ENCODE measurements at places on chromosomes 5 and 9. TPM values are rescaled to one million over a fixed set of nuclear protein-coding genes. Genes with fewer than 3 reads are reported as not detected.

Gene PPIC
- total RNA-seq, result 50.6 TPM

Gene FOXD4L3
- 0.13 TPM for total RNA-seq

Gene MLANA
- not detected for total RNA-seq

Gene C5orf52
- not detected for total RNA-seq

Gene SRA1
- 37.4 TPM for total RNA-seq

Gene IFNA21
- total RNA-seq, result not detected

Gene TMEM215
- not detected for total RNA-seq

Gene HRH2
- total RNA-seq, result 20.0 TPM

Gene SHOC1
- total RNA-seq, result not detected

Gene GPX8
- total RNA-seq, result 21.8 TPM

Gene GMCL2
- not detected for total RNA-seq

Measured in left cardiac atrium (tissue), 4 donors.